ENCODE measurements at places on chromosomes 7 and 10. TPM values are rescaled to one million over a fixed set of nuclear protein-coding genes. Genes with fewer than 3 reads are reported as not detected.

Gene PROSER2
- total RNA-seq = 2.8 TPM

Gene ASAH2
- 3.1 TPM for total RNA-seq

Gene SPDYE2
- not detected for total RNA-seq

Gene NODAL
- total RNA-seq = not detected

Gene VAX1
- not detected for total RNA-seq

Gene BMPER
- total RNA-seq = 0.67 TPM

Gene FAM221A
- total RNA-seq = 4.0 TPM

Gene AKR1C1
- 1.1 TPM for total RNA-seq

Gene GRID1
- not detected for total RNA-seq

Gene IMPDH1
- total RNA-seq = 53.8 TPM

Gene TAS2R5
- total RNA-seq = 2.5 TPM

Gene GOLGA7B
- total RNA-seq = 6.9 TPM

Gene GPR37
- 3.1 TPM for total RNA-seq

Gene PIK3CG
- not detected for total RNA-seq

Gene MMD2
- total RNA-seq = not detected

Gene VWA2
- not detected for total RNA-seq

Gene PALD1
- total RNA-seq = 0.73 TPM

Gene HOXA2
- total RNA-seq = not detected

Gene PNLIPRP3
- total RNA-seq = 3.8 TPM

Gene ZNF503
- 6.5 TPM for total RNA-seq

Measured in melanocyte of skin (primary cell).